Frontal cortex (tissue), 4 donors: ENCODE measurements at places on chromosomes 2 and 18. TPM values are rescaled to one million over a fixed set of nuclear protein-coding genes. Genes with fewer than 3 reads are reported as not detected.

DNA sequence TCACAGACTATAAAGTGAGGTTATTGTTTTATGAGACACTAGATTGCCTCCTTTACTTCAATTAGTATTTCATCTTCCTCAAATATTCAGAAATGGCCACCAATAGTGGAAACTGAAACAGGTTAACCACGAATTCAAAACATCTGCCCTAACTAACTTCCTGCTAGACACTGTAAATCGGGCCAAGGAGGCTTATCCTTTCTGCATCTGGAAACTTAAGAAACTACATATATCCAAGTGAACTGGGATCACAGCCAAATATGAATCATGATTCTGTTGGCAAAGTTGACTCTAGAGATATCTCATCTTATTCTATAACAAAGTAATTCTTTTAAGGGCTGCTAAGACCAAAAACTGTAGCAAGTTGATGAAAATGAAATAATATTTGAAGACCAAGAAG is 136.6 kb upstream of the ZC3H15 start:
- no peak for DNase-seq

- DNase-seq, result no peak
Measured at GRCh38 chr2:241794250-241794823, 14.7 kb upstream of the NEU4 start.

DNA sequence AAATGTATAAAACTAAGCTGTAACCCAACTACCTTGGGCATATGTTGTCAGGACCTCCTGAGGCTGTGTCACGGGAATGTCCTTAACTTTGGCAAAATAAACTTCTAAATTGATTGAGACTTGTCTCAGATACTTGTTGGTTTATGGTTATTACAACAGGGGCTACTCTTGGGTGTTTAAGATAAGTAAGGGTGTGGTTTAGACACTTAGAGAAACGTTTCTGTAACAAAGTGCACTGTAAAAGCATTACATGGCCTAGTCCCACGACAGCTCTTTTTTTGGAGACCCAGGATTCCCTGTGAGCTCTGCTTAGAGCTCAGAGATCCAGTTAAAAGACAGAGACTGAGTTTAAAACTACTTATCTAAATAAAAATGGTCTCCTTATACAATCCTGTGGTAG is 32.3 kb upstream of the LIPG start:
- no peak for DNase-seq

DNA sequence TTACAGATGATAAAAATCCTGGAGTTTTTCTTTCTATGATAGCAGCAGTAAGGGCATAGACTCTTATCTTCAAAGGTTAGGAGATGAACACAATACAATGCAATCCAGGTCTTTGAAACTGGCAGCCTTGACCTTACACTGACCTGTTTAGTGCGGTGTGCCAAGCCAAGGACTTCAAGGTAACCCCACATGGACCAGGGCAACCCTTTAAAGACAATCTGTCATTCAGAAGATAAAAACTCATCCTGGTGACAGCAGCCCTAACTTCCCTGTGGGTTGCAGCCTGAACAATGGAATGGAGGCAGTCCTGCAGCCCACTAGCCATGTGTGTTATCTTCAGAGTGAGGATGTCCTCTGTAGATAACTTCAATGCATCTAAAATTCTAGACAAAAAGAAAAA is 78.1 kb downstream of the RTTN start:
- DNase-seq, result no peak

DNA sequence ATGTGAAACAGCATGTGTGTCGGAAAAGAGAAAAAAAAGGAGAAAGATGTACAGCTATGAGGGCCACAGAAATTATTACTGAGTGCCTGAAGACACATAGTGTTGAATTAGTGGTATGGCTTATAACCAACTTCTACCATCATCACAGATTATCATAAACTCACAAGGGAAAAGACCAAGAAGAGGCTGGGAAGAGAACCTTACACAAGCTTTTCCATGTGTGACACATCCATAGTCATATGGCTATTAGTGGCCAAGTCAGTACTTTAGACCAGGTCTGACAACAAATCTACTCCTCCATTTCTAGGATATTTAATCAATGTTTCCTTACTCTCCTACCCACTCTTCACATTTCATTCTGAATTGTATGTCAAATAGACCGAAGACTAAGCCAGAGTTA is 3.5 kb upstream of the GALNT5 start:
- DNase-seq, result no peak

GRCh38 chr2:220450846-220451245 is 823.4 kb downstream of the SLC4A3 start:
- no peak for DNase-seq

DNA sequence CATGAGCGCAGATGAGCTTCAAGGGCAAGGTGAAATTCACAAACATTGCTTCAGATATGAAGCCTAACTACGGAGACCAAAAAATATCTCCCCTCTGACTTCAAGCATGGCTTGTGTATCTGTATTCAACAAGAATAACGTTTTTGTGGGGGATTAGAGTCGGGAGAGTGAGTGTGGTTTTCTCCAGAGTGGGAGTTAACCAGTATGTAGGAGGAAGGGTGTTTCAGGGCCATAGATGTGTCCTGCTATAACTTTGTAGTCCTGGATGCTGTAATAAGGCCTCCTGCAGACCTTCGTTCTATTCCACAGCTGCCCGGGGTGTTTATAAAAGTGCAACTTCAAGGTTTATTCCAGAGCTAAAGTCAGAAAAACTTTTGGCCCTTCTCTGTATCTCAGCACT is 12.9 kb upstream of the C2orf74 start:
- no peak for DNase-seq

- no peak for DNase-seq
Measured at GRCh38 chr18:77478646-77479442, 229.2 kb downstream of the GALR1 start.

DNA sequence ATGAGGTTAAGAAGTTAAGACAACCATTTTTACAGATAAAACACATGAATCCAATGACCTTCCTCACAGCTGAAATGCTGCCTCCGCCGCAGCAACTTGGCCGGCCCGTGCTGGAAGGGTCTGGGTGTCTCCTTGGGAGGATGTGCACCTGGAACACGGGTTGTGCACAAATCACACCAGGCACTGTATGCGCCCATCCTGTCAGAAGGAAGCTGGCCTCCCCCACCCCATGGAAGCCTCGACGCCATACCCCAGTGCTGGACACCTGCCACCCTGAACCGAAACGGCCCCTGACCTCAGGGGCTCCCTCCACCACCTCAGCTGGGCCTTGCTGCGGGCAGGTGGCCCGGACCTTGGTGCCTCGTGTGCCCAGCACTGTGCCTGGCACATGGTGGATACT is 111.8 kb downstream of the PXDN start:
- DNase-seq, result no peak

The METTL8 gene
- 23.2 TPM for total RNA-seq

The SLC8A1 gene
- total RNA-seq, result 187 TPM

The NBAS gene
- 173 TPM for total RNA-seq

The THSD7B gene
- 13.9 TPM for total RNA-seq

The SCYGR5 gene
- not detected for total RNA-seq

The SPRED2 gene
- 8.2 TPM for total RNA-seq
